ENCODE measurements at places on chromosomes 13 and 19. TPM values are rescaled to one million over a fixed set of nuclear protein-coding genes. Genes with fewer than 3 reads are reported as not detected.

MEF2B gene
- 1.4 TPM for total RNA-seq

MYH14 gene
- total RNA-seq, result 10.2 TPM

PMIS2 gene
- not detected for total RNA-seq

OR7D2 gene
- total RNA-seq, result 0.33 TPM

VRK3 gene
- 21.9 TPM for total RNA-seq

GRCh38 chr13:37492075-37492474, 106.5 kb downstream of the POSTN start:
- no peak for DNase-seq
- no peak overlapping the region for H3K4me3 ChIP-seq
- peak overlapping the region; percentile 83 for H3K27ac ChIP-seq

- H3K4me1 ChIP-seq, result peaks cover 9% of the 10 kb centered on the region
- H3K4me3 ChIP-seq, result no peak overlapping the region
- DNase-seq, result no peak
- H3K27ac ChIP-seq, result no peak overlapping the region
- H3K27me3 ChIP-seq, result no peaks in the 10 kb centered on the region
Measured at GRCh38 chr19:42435316-42435715, 7.4 kb downstream of the CXCL17 start.

GRCh38 chr13:97030705-97031452, 36.6 kb upstream of the OXGR1 start:
- peaks cover 3% of the 10 kb centered on the region for H3K36me3 ChIP-seq
- H3K4me1 ChIP-seq, result peaks cover 23% of the 10 kb centered on the region
- DNase-seq, result no peak

DNA sequence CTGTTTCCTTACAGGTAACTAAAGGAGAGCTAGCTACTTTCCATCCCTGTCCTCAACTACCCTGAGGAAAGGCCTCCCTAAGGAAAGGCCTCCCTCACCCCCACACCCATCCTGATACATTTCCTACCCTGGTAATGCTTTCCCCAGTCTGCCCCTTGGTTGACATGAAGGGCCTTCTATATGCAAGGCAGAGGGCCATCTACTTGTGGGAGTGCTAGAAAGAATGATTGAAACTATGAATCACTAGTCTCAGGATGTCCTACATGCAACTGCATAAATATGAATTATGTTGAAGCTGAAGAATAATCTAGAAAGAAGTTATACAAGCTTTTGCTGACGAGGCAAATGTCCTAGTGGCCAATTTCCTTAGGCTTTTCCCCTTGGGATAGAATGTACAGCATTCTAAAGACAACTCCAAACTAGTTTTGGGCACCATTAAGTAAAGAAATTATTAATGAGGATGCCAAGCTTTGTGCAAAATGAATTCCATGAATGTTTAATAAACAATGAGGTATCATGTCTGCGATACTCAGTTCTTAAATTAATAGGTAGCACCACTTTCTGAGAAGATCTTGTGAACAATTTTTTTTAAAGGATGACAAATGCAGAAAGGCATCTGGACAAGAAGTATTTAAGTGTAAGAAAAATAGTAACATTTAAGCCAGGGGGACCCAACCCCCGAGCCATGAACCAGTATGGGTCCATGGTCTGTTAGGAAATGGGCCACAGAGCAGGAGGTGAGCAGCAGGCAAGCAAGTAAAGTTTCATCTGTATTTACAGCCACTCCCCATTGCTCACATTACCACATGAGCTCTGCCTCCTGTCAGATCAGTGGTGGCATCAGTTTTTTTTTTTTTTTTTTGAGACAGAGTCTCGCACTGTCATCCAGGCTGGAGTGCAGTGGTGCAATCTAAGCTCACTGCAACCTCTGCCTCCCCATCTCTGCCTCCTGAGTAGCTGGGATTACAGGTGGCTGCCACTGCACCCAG, 223.0 kb downstream of the LHFPL6 start:
- peak overlapping the region; percentile 85 for H3K27ac ChIP-seq
- H3K36me3 ChIP-seq, result peaks cover 8% of the 10 kb centered on the region
- peaks cover 52% of the 10 kb centered on the region for H3K4me1 ChIP-seq
- no peaks in the 10 kb centered on the region for H3K27me3 ChIP-seq
- no peak for DNase-seq
- H3K4me3 ChIP-seq, result no peak overlapping the region

GRCh38 chr19:33225458-33225926, at the start of gene SLC7A10:
TSS of gene SLC7A10 (minus strand) at chr19:33225850. CDS start at chr19:33225703, 147 bp downstream.
- no peak within 1 kb of the TSS for H3K27ac ChIP-seq
- no peak for DNase-seq
- H3K27me3 ChIP-seq, result peaks cover 44% of the 10 kb centered on the region

- H3K27ac ChIP-seq, result no peak overlapping the region
- peaks cover 12% of the 10 kb centered on the region for H3K4me1 ChIP-seq
- peak; percentile 93 for DNase-seq
- peaks cover 1% of the 10 kb centered on the region for H3K27me3 ChIP-seq
- no peak overlapping the region for H3K4me3 ChIP-seq
Measured at GRCh38 chr19:55362174-55362989, 678 bp downstream of the GARIN5B start.

- no peaks in the 10 kb centered on the region for H3K27me3 ChIP-seq
- H3K36me3 ChIP-seq, result no peaks in the 10 kb centered on the region
- no peak overlapping the region for H3K4me3 ChIP-seq
- no peak overlapping the region for H3K27ac ChIP-seq
- H3K4me1 ChIP-seq, result no peaks in the 10 kb centered on the region
Measured at GRCh38 chr19:29442094-29442493, 83.7 kb upstream of the VSTM2B start.

GRCh38 chr13:35891507-35892441, 239.4 kb downstream of the DCLK1 start:
- no peak overlapping the region for H3K27ac ChIP-seq
- peaks cover 48% of the 10 kb centered on the region for H3K4me1 ChIP-seq
- no peaks in the 10 kb centered on the region for H3K36me3 ChIP-seq
- no peak for DNase-seq

DNA sequence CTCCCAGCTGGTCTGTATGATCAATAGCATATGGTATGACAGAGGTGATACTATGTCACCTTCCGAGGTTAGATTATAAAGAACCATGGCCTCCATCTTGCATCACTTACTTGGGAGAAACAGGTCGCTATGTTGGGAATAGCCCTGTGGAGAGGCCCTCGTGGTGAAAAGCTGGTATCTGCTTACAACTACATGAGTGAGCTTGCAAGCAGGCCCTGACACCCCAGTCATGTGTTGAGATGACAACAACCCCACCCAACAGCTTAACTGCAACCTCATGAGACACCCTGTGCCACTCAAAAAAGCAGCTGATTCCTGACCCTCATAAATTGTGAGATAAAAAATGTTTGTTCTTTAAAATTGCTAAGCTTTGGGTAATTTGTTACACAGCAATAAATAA, 18.8 kb downstream of the MTRF1 start:
- H3K36me3 ChIP-seq, result peaks cover under 1% of the 10 kb centered on the region
- peak overlapping the region; percentile 2 for H3K27ac ChIP-seq
- H3K4me3 ChIP-seq, result no peak overlapping the region
- peaks cover 9% of the 10 kb centered on the region for H3K4me1 ChIP-seq
- no peak for DNase-seq
- no peaks in the 10 kb centered on the region for H3K27me3 ChIP-seq

DNA sequence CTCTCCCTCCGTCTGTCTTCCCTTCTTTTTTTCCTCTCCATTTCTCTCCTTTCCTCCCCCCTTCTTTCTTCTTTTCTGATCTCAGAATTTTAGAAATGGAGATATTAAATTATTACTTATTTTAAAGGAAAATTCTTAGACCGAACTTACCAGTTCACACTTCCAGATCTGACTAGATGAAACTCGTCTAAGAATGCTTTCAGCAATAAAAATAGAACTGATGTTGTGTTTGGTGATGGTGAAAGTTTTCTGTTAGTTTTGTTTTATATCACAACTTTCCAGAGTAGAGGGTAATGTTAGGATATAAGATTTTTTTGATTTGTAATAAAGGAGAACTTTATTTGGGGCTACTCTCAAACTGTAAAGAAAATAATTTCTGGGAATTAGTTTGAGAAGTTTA, 29.9 kb downstream of the UCHL3 start:
- peak overlapping the region; percentile 59 for H3K27ac ChIP-seq
- peaks cover 8% of the 10 kb centered on the region for H3K36me3 ChIP-seq
- no peaks in the 10 kb centered on the region for H3K27me3 ChIP-seq
- peaks cover 14% of the 10 kb centered on the region for H3K4me1 ChIP-seq
- DNase-seq, result no peak
- H3K4me3 ChIP-seq, result no peak overlapping the region

GRCh38 chr19:56115490-56115889, 5.6 kb downstream of the ZNF787 start:
- no peak overlapping the region for H3K27ac ChIP-seq
- H3K36me3 ChIP-seq, result no peaks in the 10 kb centered on the region
- H3K4me1 ChIP-seq, result peaks cover 53% of the 10 kb centered on the region
- H3K4me3 ChIP-seq, result no peak overlapping the region
- no peaks in the 10 kb centered on the region for H3K27me3 ChIP-seq

GRCh38 chr19:14772467-14772866, 5.9 kb downstream of the ADGRE2 start:
- no peak overlapping the region for H3K27ac ChIP-seq
- no peak overlapping the region for H3K4me3 ChIP-seq
- no peaks in the 10 kb centered on the region for H3K36me3 ChIP-seq
- no peak for DNase-seq
- H3K4me1 ChIP-seq, result no peaks in the 10 kb centered on the region
- H3K27me3 ChIP-seq, result peaks cover 7% of the 10 kb centered on the region

- H3K4me1 ChIP-seq, result peaks cover 5% of the 10 kb centered on the region
- peaks cover 52% of the 10 kb centered on the region for H3K27me3 ChIP-seq
- H3K4me3 ChIP-seq, result no peak overlapping the region
- no peak overlapping the region for H3K27ac ChIP-seq
Measured at GRCh38 chr13:112204346-112205327, 137.7 kb downstream of the SOX1 start.

DNA sequence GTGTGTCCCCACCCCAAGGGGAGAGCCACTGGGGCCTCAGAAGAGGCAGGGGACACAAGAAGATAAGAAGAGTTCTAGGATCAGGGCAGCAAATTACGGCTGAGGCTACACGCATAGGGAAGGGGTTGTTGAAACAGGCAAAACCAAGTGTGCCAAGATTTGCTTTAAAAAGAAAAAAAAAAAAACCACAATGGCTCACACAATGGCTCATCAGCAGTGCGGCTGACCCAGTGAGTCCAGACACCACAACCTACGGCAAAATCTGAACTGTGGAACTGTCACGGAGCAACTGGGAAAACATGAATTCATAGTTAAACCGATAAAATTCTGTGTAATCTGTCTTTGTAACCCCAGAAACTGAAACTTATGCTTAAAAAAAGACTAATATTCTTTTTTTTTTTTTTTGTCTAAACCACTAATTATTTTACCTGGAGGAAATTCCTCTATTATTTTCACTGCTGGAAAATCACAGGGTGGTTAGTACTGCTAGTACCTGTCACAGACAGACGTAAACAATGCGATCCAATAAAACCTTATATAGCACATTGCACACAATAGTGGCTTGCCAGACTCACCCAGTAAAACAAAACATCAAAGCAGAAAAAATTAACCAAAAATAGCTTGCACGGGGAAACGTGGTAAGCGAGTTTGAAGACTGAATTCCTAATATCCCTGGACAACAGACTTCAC, 325.4 kb upstream of the TSHZ3 start:
- H3K36me3 ChIP-seq, result no peaks in the 10 kb centered on the region
- no peaks in the 10 kb centered on the region for H3K27me3 ChIP-seq
- no peak overlapping the region for H3K4me3 ChIP-seq

- no peaks in the 10 kb centered on the region for H3K36me3 ChIP-seq
- no peaks in the 10 kb centered on the region for H3K27me3 ChIP-seq
- no peak overlapping the region for H3K27ac ChIP-seq
- H3K4me3 ChIP-seq, result no peak overlapping the region
- DNase-seq, result no peak
- no peaks in the 10 kb centered on the region for H3K4me1 ChIP-seq
Measured at GRCh38 chr13:49625392-49626079, 2.8 kb upstream of the ARL11 start.

GRCh38 chr19:39183104-39183503, 13.7 kb upstream of the NCCRP1 start:
- peaks cover 6% of the 10 kb centered on the region for H3K36me3 ChIP-seq
- no peak overlapping the region for H3K27ac ChIP-seq
- no peaks in the 10 kb centered on the region for H3K27me3 ChIP-seq
- no peak overlapping the region for H3K4me3 ChIP-seq

DNA sequence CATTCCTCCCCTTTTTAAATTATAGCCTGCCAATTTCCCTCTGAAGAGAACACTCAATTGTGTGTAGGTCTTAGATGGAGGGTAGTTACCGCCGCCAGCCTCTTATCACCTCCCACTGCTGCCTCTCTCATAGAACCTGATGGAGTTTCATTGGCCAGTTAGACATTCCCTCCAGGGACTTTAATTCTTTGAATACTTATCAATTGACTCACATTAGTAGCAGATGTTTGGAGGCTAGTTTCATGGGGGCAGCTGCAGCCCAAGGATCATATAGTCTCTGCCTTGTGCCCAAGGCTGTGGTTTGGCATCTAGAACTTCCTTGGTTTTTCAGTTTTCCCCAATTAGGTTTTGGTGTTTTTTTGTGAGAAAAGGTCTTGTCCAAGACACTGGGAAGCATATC, 318.9 kb upstream of the HTR2A start:
- no peak overlapping the region for H3K4me3 ChIP-seq
- no peaks in the 10 kb centered on the region for H3K27me3 ChIP-seq
- H3K27ac ChIP-seq, result peak overlapping the region; percentile 73
- peaks cover 15% of the 10 kb centered on the region for H3K4me1 ChIP-seq
- no peak for DNase-seq
- no peaks in the 10 kb centered on the region for H3K36me3 ChIP-seq

All from chondrocyte (in vitro differentiated cells).